ENCODE measurements at places on chromosomes 13 and 19.

DNA sequence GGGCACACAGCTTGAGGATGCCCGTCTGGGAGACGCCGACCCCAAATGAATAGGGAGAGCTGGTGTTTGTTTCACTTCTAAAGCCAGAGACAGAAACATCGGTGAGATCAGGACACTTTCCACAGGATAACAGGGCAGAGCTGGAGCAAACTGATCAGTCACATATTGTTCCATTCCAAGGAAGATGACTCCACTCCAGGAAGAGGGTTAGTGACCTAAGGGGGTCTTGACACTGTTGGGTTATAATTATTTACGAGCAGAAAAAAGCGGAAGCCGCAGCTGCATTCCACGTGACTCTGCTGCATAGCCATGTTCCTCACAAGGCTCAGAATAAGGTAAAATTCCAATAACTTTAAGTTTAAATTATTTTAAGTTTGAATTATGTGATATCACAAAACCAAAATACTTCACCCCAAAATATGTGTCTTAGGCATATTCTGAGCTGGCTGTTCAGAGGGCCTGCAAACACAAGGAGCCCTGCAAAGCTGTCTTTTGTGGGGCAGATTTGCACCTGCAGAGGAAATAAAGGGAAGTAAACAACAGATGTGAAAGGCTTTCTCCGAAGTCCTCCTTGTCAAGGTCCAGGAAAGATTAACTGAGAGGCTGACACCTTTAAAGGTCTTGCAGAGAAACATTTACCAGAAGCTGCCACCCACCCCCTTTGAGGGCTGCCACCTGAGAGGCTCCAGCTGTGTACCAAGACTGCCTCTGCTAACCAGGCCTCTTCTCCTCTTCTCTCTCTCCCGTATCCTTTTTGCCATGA lies 819.2 kb downstream of the UQCRFS1 start:
- peak; percentile 60 for DNase-seq

GRCh38 chr19:48444129-48444935 lies 1.5 kb upstream of the GRWD1 start:
- no peak for DNase-seq

DNA sequence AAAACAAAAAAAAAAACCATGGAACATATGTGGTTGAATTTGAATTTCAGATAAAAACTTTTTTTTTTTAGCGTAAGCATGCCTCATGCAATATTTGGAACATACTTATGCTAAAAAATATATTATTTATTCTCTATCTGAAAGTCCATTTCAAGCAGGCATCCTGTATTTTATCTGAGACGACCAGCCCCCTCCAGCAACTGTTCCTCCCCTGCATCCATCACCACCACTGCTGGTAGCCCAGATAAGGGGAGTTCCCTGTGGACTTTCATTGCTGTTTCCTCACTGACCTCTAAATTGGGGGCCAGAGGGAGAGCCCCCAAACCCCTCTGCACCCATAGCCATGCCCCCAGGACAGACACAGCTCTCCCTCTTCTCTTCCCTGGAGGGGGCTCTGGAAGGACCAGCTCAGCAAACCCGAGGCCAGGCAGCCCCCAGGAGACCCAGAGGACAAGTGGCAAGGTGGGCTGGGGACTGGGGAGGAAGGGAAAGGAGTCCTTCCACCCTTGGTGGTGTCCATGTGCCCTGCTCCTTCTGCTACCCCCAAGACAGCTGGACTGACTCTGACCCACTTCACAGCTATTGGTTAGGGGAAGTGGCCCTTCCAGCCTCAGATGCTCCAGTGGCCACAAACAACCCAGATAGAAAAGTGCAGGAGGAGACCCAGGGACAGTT lies 6.6 kb upstream of the SIGLEC12 start:
- DNase-seq = no peak

GRCh38 chr13:33973194-33973593 lies 155.2 kb downstream of the RFC3 start:
- no peak for DNase-seq

GRCh38 chr19:38441657-38442348 lies 8.3 kb downstream of the RYR1 start:
- DNase-seq = peak; percentile 43

DNA sequence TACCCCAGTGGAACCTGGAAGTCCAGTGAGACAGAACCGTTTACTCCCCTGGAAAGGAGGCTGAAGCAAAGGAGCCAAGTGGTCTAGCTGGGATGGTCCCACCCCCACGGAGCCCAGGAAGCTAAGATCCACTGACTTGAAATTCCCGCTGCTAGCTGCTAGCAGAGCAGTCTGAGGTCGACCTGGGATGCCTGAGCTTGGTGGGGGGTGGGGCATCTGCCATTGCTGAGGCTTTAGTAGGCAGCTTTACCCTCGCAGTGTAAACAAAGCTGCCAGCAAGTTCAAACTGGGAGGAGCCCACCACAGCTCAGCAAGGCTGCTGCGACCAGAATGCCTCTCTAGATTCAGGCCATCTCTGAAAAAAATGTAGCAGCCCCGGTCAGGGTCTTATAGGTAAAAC lies 437.0 kb downstream of the SUCLA2 start:
- peak; percentile 89 for DNase-seq

DNA sequence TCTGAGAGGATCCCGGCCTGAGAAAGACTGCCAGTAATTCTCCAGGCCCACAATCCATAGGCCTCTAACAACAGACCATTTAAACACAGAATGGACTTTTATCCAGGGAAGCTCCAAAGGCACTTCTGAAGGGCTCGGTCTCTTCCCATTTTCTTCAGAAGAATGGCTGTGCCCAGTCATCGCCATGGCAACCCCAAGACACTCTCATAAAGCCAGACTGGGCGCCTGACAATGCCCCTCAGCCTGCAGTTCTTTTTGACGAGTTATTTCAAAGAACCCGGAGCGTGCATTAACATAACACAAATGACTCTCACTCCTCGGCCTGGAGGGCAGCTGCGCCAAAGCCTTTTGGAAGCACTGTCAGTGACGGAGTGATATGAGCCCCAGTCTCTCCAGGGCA lies 61.0 kb downstream of the RASA3 start:
- DNase-seq = no peak

- DNase-seq = no peak
Measured at GRCh38 chr13:113500530-113501265, 10.2 kb upstream of the DCUN1D2 start.

DNA sequence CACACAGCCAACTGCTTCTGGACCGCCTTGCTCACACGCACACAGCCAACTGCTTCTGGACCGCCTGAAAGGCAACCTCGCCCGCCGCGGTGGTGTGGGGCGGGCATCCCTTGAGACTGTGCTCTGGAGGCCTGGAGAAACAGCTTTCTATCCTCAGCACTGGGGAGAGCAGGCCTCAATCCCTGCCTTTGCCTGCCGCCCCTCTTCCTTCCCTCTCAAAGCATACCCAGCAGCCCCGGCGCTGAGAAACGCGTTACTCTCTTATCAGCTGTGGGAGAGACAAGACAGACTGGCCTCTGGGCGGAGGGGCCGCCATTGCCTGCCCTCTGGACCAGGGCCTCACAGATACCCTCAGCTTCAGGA lies 2.9 kb downstream of the LIPE start:
- DNase-seq = no peak

- no peak for DNase-seq
Measured at GRCh38 chr19:42267644-42268141, 1.4 kb upstream of the CIC start.

DNA sequence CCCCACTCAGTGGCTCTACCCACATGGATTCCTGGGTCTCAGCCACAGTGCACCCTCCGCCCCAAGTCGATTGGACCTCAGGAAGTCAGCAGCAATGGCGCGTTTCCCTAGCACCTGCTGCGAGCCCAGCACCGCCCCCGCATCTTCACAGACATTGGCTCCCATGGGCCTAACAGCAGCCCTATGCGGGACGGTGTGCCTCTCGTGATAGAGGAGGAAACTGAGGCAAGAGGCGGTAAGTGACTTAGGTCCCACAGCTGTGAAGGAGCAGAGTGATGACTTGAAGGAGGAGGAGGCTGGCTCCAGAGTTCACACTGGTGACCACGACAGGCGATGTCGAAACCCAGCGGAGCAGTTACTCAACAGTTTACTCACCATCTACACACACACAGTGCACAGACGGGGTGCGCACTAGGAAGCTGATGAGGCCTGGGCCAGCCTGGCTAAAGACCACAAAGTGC lies 104.5 kb upstream of the SOX1 start:
- DNase-seq = no peak

GRCh38 chr19:53553156-53553555 lies 15.2 kb downstream of the ZNF331 start:
- no peak for DNase-seq

- DNase-seq = no peak
Measured at GRCh38 chr13:33205804-33206221, 79.7 kb downstream of the STARD13 start.

DNA sequence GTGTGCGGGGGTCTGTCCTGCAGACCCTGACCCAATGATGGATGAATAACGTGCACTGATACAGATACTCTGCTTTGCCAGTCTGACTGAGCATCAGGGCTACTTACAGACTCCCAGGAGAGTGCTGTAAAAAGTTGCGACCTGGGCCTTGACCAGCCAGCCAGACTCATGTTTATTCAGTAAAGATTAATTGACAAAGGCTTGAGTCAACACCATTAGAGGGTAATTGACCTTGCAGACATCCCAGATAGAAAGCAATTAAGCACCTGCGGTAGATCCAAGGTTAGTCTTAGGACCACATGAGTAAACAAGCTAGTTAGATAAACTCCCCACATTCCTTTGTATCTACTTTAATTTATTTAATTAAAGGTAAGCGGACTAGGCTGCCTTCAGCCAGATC lies 10.4 kb downstream of the NUDT19 start:
- no peak for DNase-seq

DNA sequence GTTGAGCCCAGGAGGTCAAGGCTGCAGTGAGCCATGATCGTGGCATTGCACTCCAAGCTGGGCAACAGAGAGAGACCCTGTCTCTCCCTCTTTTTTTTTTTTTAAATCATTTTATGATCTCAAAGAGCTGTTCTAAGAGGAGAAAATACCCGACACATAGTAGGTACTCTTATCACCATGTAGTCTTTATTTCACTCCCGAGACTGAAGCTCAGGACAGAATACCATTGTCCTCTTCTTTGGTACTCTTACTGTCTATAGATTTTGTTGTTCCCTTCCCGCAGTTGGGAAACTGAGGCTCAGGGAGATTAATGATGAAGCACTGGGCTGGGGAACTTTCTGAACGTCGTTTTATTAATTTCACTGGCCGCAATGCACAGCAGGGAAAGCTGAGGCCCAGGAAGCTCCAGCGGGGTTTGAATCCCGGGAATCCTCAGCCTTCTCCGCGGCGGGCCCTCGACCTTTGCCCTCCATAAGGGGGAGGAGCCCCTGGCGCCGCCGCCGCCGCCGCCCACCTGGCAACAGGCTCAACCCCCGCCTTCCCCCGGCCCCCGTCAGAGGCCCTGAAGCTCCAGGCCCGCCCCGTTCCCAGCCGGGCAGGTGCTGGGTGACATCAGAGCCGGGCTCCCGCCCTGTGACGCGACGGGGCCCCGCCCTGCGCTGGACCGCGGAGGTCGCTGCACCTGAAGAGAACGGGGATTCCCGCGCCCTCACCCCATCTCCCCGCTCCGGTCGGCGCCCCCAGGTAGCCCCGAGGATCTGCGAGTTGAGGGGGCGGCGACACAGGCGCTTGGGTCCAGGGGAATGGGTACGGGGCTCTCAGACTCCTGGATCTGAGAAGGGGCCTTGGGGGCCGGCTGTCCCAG lies 1.6 kb downstream of the MYH14 start:
- DNase-seq = no peak

GRCh38 chr19:50969413-50969760 lies at the start of gene KLK6:
Gene KLK6, minus strand, starts transcription at chr19:50969591. Its CDS starts 1,487 bp downstream, at chr19:50968104.
- DNase-seq = no peak

- no peak for DNase-seq
Measured at GRCh38 chr13:100634696-100635095, 39.9 kb downstream of the TMTC4 start.

- peak; percentile 59 for DNase-seq
Measured at GRCh38 chr19:32767951-32768679, 48.5 kb downstream of the TDRD12 start.

- peak; percentile 24 for DNase-seq
Measured at GRCh38 chr19:40155749-40156265, 35.4 kb upstream of the MAP3K10 start.
